ENCODE measurements at places on chromosomes 12 and 14.

DNA sequence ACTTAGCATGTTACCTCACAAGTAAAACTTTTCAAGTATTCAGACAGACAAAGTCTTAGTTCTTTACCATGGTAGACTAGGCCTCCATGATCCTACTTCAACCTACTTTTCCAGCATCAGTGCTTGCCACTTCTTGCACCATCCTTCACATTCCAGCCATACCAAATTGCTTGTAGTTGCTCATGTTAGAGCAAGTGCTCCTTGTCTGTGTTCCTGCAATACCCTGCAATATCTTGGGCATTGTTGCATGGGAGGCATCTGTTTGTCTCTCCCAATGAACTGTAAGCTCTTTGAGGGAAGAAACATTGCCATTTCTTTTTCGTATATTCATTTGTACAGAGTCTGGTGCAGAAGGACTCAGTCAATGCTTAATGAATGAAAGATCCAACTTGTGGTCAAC is 78.0 kb downstream of the SRGAP1 start:
- no peak for DNase-seq

DNA sequence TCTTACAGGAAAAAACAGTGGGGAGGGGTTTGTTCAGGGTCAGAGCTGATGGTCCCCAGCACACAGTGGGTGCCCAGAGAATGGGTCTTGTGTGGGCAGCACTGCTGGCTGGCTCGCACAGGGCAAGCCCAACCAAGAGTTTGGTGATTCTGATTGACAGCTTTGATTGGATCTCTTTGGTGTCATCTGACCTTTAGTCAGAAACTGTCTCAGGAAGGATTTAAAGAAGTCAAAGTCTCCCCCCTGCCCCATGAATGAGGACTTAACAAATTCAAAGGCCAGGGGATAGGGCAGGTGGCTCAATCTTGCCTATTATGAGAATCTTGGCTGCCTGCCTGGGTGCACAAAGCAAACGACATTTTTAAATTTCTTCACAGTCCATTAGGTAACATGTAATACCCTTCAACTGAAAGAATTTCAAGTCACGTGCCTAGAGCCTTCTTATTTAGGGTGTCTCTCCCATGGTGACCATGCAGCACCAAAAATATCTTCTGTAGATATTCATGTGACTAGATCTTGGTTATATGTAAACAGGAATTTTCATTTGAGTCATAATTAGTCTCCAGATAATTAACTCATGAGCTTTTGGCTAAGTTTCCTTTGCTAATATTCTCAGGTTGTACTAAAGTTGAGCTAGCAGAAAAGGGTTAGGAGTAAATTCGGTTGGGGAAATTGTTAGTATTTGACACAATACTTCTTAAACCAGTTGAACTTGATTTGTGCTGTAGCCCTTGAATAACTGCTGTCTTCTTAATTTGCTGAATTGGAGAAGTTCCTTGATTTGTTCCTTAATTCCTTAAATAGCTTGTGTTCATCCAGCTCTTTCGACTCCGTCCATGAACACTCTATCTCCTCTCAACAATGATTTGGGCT is 54.5 kb upstream of the HECTD1 start:
- DNase-seq: peak; percentile 41

- DNase-seq: no peak
Measured at GRCh38 chr12:132492522-132492921, 2.6 kb downstream of the FBRSL1 start.

DNA sequence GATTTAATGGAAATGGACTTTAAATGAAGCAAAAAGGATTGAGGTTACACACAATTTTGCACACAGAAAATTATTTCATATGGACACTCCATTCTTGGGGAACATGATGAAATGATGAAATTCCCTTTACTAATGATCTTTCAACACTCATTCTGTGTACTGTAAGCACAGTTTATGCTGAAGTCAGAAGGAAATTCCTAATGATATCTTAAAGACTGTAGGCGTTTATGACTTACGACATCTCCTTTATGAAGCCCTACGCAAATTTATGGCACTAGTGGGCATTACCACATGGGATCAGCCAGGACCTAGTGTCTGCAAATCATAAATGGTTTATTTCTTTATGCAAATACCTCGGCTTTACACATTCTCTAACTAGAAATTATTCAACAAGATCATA is 97.9 kb upstream of the SOX5 start:
- DNase-seq: no peak

DNA sequence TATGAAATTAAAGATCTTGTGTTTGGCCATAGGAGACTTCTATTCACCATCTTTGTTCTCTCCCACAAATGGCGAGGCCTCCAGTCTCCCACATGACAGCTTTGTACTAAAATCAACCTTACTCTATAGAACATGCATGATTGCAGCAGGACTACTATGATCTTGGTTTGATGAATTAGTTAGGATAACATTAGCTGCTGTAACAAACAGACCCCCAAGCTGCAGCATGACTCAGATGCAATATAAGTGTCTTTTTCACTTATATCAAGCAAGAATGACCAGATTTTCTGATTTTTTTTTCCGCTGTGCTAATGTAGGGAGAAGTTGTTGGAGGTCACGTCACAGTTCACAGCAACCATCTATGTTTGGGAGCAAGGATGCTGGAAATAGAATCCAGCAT is 10.8 kb upstream of the OAS3 start:
- no peak for DNase-seq

DNA sequence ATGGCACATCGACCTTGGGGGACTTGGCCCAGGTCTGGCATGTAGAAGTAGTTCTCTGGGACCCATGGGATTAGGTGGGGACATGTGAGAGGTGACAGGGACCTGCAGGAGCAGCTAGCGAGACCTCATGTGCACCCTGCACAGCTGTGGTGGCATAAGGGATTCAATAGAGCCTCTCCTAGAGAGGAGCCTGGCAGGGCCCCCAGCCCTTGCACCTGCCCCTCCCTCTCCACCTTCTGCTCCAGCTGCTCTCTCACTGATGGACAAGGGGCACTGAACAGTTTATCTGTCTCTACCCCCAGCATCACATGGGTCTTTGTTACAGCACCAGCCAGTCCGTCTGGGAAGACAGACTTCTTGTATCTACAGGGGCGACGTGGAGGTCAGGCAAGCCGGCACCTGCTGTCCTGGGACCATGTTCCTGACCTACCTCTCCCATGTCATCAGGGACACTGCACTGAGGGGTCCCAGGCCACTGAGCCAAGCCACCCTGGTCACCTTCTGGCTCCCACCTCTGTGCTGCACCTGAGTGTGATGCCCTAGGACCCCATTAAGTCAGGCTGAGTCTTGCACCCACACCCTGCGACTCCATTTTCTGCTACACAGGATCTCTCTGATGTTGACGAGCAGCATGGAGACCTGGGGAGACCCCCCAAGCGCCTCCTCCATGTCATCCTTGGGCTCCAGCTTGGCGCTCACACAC is 32.6 kb downstream of the DDX11 start:
- DNase-seq: peak; percentile 87

DNA sequence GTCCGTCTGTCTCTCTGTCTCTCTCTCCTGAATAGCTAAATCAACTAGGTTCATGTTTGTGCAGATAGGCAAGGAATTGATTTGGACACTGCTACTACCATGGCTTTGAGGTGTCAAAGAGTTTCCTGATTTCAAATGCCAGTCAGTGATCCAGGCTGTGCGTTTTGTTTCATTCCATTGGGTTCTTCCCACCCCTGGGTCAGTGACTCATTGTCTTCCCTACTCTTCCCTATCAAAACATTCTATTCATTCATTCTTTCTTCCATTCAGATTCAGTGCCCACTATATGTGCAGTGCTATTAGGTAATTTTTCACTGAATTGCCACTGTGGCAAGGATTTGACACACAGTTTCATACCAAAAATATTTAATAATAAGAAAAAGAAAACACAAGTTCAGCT is 50.4 kb downstream of the RPH3A start:
- no peak for DNase-seq

DNA sequence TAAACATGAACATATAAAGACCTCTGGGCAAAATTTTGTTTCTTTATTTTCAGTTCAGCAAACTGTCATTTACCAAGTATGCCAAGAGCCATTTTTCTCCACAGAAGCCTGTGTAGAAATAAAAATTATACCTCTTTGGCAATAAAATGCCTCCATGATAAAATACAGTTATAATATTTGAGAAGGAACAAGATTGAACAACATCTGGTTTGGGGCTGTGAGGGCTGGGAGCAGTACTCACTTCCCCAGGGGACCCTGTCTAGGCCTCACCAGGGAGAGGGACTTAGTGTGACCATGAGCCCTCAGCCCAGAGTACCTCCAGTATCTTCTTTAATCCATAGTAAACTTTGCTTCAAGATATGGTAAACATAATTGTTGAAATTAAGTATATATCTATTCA is 65.1 kb downstream of the DAAM1 start:
- DNase-seq: no peak

DNA sequence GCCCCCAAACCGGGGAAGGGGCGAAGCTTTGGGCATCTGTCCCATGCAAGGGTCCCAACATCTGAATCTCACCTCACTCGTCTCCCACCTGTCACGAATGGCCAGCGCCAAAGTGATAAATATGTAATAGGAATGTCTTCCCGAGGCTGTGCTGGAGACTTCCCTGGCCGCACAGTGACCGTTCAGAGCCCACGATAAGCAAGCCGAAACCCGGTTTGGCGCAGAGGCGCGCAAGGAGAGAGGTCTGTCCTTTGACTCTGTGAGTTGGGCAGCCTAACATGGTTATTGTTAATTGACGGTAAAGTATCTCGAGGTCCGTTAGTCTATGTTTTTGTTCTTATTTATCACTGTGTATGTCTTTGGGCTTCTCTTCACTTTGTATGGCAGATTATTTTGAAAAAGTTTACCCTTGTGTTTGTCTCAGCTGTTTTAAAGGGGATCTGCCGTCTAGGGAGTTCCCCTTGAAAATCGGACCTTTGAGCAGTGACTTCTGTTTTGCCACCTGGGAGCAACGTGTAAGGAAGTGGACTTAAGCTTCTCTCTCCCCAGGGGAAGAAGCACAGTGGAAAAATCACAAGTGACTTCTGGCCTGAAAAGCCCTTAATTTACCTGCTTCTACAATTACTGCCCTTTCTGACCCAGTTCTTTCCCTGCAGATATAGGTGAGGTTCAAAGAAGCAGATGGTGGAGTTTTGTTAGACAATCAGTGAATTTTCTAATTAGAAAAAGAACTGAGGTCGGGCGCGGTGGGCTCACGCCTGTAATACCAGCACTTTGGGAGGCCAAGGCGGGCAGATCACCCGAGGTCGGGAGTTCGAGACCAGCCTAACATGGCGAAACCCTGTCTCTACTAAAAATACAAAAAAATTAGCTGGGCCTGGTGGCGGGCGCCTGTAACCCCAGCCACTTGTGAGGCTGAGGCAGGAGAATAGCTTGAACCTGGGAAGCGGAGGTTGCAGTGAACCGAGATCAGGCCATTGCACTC is 1.1 kb upstream of the TM9SF1 start:
- peak; percentile 29 for DNase-seq

DNA sequence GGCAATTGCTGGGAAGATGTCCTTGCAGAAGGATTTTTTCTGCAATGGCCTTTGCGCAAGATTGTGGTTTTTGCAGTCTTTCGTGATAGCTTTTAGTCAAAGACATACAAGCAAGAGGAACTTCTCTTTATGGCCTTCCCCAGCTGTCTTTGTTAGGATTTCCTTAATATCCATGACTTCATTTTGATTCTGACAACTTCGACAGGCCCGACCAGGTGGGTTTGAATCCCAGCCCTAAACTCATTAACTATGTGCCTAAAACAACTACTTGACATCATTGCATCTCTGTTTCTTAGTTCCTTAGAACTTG is 13.3 kb upstream of the VRK1 start:
- no peak for DNase-seq

GRCh38 chr14:71115821-71116567 is 208.7 kb downstream of the PCNX1 start:
- DNase-seq: no peak

- no peak for DNase-seq
Measured at GRCh38 chr12:16622338-16622737, 16.4 kb upstream of the LMO3 start.

DNA sequence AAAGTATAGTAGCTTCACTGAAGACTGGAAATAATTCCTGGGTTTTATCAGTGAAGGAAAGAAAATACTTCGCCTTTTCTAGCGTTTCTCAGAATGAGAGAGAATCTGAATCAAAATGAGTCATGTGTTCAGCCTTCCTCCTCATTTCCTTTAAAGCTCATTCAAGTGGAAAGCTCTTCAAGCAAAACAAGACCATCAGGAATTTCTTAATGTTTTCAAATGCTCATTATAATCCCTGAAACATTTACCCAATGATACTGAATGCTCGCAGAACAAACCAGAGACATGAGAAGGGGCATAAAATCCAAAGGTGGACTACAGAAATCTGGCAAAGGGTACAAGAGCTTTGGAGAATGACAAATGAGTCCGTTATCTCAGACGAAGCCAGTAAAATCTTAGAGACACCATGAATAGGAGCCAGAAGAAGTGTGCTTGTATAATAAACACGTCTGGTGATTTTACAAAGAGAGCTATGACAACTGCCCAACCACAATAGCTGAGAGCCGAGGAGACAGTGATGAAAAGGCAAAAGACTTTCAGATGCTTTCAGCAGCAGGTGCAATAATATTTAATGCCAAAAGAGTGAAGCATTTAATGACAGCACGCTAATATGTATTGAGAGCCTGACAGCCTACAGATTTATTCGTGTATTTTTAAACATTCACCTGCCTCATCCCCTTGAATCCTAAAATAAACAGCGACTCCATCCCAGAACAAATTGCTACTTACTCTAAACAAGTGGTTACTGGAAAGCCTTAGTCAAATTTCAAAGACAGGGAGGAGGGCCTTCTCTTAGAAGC is 19.0 kb downstream of the SPRING1 start:
- DNase-seq: peak; percentile 96

DNA sequence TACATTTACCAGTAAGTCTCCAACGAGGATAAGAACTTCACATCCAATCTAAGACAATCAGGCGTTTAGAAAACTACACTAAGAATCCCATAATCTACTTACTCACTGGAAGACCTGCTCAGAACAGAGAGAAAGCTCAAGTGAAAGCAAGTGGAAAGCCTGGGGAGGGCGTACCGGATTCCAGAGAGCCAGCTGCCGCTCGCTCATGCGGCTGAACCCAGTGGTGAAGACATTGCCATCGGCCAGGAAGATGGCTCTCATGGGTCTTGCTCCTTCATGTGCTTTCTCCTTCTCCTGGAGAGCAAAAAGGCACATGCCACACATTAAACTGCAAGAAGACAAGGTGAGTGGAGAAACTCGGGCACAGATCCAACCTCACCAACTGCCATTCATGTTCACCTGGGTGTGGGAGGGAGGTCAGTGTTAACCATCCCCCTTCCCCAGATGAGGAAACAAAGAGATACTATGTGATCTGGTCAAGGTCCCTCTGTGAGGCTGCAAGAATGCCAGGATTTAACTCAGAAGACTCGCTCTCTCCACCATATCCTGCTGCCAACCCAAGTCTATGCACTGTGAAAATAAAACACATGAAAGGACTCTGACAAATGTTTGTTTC is 23.5 kb upstream of the SELPLG start:
- DNase-seq: no peak

GRCh38 chr14:34872822-34873588 is 2.2 kb downstream of the BAZ1A start:
- DNase-seq: no peak

- DNase-seq: no peak
Measured at GRCh38 chr12:95203487-95204030, 13.7 kb downstream of the FGD6 start.

Data from SHP77 treated with DMSO at 0.1 percent for 48 hours (cell line).